ENCODE measurements at places on chromosomes 7 and 10.

GRCh38 chr10:110827410-110827809 is 44.3 kb upstream of the PDCD4 start:
- DNase-seq, result peak; percentile 68

- DNase-seq, result peak; percentile 50
Measured at GRCh38 chr10:114519756-114520293, 115.5 kb upstream of the AFAP1L2 start.

GRCh38 chr10:86648704-86649427 is 5.5 kb upstream of the OPN4 start:
- DNase-seq, result peak; percentile 45

GRCh38 chr7:157807510-157807909 is 470.7 kb downstream of the DNAJB6 start:
- no peak for DNase-seq

DNA sequence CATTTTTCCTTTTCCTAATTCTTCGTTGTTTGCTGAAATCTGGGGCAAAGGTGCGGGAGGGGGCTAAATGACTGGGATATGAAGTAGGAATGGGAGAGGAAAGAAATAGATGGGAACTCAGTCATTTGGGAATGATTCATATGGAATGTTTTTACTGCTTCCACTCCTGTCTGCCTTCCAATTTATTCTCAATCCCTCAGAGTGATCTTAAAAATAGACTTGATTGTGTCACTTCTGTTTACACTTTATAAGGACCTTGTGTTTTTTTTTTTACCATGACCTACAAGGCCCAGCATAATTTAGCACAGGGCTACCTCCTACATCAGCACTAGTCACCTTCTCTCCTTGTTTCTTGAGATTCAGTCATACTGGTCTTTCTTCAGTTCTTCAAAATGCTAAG is 97.9 kb downstream of the PTEN start:
- DNase-seq, result no peak

GRCh38 chr7:50782375-50783208 is at the start of gene GRB10:
TSS of gene GRB10 (minus strand) at chr7:50782896. CDS start at chr7:50732322, 50,574 bp downstream.
- DNase-seq, result no peak

GRCh38 chr10:109922358-109922975 is 844 bp downstream of the XPNPEP1 start:
- no peak for DNase-seq

Measured in epithelial cell of prostate (primary cell).